ENCODE measurements at places on chromosomes 3 and 15. TPM values are rescaled to one million over a fixed set of nuclear protein-coding genes. Genes with fewer than 3 reads are reported as not detected.

The SAMD7 gene
- total RNA-seq, result not detected

- DNase-seq, result no peak
Observed at GRCh38 chr3:105845488-105845887, 23.3 kb downstream of the CBLB start.

DNA sequence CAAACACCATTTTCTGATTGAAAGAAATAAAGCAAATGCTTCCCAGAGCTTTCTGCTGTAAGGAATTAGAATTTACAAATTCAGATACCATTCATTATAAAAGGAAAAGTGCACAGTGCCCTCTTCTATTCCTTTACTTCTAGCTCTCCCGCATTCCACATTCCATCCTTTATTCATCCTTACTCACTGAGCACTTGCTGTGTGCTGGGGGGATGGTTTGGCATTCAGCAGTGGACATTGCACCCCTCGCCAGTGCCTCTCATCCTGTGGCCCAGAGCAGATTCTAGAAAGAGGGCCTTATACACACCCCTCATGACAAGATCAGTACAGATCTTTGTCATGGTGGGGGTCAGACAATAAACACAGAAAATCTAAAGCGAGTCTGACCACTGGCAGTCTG lies 73.0 kb downstream of the MGLL start:
- DNase-seq, result no peak

The SHQ1 gene
- 20.9 TPM for total RNA-seq

GRCh38 chr3:194443901-194444300 lies 42.9 kb downstream of the ATP13A3 start:
- DNase-seq, result no peak

The GOLGA6L9 gene
- total RNA-seq, result 0.63 TPM

The MASP1 gene
- total RNA-seq, result 30.1 TPM

The PLS1 gene
- total RNA-seq, result 0.64 TPM

The OCA2 gene
- total RNA-seq, result not detected

GRCh38 chr3:77456906-77457305 lies 417.0 kb downstream of the ROBO2 start:
- no peak for DNase-seq

The NLGN1 gene
- total RNA-seq, result 16.6 TPM

GRCh38 chr15:90376789-90377188 lies 11.3 kb upstream of the IQGAP1 start:
- no peak for DNase-seq

The SMAD6 gene
- 18.1 TPM for total RNA-seq

The ZNF662 gene
- not detected for total RNA-seq

The REC114 gene
- not detected for total RNA-seq

DNA sequence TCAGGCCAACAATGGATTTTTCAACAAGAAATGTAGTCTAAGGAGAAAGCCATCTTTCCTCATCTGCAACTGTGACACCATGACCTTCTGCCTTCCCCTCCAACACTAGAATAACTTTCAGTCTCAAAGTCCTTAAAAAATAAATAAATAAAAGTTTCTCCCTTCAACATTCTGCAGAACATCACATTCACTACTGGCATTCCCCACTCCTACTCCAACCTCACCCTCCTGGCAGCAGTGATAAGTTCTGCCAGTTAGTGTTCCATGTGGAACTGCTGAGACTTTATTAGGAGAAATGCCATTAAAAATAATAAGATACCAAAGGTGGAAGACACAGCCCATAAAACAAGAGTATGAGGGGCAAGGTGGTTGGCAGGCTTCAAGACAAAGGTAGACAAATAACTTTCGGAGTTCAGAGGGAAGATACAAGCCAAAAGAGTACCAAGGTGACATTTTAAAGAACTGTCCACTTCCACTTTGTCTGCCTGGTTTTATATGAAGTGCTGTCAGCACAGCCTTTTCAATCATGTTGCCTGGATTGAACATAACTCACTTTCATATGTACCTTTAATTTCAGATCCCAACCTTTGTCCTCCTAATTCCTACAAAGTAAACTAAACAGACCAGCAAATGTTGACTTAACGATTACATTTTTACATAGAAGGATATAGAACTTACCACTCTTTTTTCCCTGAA lies 37.5 kb upstream of the RSL24D1 start:
- DNase-seq, result no peak

GRCh38 chr15:82993144-82993543 lies 7.1 kb downstream of the RAMAC start:
- no peak for DNase-seq

DNA sequence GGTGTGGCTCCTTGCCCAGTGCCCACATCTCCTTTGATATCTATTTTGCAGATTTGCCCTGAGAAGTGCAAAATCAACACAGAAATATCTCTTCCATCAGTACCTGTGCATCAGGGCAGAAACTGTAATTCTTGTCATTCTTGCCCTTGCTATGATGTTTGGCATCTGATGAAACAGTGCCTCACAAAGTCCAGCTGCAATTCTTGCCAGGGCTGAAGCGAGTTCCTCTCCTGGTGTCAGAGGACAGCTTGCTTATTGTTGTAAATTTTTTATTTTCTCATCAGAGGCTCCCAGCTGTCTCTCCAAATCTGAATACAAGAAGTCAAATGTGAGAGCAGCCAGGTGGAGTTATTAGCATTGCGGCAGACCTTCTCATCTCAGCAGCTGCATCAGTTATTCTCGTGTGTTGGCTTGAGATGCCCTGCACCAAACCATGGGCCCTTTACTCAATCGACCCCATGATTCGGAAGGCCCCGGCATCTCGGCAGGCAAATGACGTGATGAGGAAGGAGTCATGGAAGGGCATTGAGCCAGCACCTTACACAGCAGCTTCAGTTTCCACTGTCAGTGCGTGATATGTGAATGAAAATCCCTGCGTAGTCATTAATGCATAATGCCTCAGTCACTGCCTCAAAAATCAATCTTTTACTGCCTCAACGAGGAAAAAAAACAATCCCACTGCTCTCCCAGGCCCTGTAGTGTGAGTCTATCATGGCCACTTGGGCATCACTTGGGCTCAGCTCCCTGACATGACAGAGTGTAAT lies 93.4 kb downstream of the CCNL1 start:
- no peak for DNase-seq

DNA sequence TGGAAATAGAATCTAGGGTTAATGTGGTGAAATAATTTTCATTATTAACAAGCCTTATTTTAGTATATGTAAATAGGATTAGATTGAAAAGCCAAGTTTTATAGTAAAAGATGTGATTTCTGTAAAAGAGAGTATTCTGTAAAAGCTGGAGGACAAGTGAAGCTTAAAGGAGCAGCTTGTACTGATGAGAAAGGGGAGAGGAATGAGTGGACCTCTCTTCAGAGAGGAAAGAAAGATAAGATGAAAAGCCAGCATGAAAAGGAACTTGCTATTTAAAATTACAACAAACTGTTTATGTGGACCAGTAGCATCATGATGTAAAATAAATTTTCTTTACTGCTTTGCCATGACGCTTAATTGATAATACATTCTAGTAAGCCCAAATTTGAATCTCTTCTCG lies 18.5 kb downstream of the ALCAM start:
- no peak for DNase-seq

- no peak for DNase-seq
Observed at GRCh38 chr15:62999923-63000561, 42.5 kb upstream of the TPM1 start.

The PHLDB2 gene
- 41.6 TPM for total RNA-seq

GRCh38 chr3:155387571-155387970 lies 94.1 kb upstream of the STRIT1 start:
- DNase-seq, result no peak

The SEMA6D gene
- 1.6 TPM for total RNA-seq

The SKOR1 gene
- total RNA-seq, result 0.07 TPM

DNA sequence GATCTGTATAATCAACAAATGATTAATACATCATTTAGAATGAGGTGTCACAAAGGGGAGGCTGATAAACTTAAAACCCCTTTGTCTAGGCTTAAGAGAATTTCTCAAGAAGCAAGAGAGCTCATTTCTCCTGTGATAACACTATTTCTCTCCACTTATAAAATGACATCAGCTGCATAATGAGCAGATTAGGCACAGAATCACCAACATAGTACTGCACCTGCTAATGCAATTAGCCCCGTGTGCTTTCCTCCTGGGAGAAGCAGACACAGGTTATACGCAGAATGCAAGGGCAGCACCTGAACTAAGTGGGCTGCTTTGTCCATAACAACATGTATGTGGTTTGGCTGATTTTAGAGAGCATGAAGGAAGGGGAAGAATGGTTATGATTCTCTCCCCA lies 515.3 kb upstream of the CFAP20DC start:
- DNase-seq, result no peak

GRCh38 chr15:84982301-84982920 lies 755 bp downstream of the PDE8A start:
- DNase-seq, result no peak

DNA sequence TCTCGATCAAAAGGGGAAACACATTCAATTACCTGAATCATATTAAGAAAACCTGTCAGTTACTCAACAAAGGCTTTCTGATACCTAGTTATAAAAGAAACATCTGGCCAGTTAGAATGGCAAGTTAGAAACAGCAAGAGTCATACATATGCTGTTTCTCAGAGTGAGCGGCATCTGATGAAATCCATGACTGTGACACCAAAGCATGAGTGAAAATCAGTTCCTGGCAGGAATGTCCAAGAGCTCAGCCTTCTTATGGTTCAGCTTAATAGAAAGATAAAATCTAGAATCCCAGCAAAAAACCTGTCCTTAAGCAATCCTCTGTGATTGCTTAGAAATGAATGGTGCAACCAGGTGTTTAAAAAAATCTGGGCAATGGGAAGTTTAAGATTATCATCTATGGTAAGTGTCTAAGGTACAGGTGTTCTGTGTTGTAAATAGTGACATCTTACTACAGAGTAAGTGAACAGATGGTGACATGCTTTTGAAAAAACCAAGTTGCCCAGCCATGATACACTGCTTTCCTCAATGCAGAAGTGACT lies 18.8 kb downstream of the B4GALT4 start:
- DNase-seq, result peak; percentile 47

- DNase-seq, result no peak
Observed at GRCh38 chr3:108818404-108818803, 4.2 kb upstream of the TRAT1 start.

The CHRNA7 gene
- total RNA-seq, result not detected

The LDHAL6B gene
- total RNA-seq, result not detected

DNA sequence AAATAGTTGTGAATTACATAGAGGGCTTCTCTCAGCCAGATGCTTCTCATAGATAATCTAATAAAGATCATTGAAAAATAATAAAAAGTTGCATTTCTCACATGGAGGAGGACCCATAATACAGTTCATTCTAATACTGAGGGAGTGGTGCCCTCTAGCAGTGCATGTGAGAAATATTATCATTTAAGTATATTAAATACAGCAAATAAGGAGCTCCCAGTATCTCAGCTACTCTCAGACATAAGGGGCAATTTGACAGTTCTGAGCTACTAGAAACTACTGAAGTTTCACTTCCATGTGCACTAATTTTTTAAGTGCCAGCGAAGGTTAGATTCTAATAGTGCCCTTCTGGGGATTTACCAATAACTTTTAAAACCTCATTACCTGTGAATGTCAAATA lies 188.3 kb downstream of the IL5RA start:
- no peak for DNase-seq

The VPS8 gene
- 28.4 TPM for total RNA-seq

DNA sequence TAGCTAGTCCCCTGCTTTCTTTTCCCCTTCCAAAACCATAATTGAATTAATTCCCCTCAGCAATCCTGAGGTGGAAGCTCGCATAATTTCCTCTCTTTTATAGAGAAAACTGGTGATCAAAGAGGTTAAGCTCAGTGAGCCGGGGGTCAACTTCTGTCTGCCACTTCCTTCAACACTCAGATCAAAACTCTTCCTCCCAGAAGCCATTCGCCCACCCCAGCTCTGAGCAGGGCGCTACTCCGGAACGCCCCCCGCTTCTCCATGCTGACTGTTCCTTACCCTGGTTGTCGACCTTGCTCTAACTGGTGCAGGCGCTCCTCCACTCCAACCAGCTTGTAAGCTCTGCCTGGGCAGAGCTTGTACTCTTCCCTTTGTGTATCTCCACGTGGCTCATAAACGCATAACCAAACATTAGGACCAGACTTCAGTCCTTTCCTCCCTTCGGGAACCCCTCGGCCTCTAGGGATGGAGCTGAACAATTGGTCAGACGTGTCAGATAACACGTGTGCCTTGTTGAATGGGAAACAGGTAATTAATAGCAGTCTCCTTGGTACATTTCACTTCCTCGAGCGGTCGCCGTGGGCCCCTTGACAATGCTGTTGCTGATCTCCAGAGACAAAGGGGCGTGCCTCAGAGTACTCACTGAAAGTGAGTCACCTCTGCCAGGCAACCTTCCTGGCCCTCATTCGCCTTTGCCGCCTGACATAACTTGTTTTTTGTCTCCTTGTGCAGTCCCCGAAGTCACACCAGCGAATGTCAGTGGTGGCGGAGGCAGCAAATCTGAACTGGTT lies 71.8 kb downstream of the IL5RA start:
- no peak for DNase-seq

The KBTBD13 gene
- total RNA-seq, result not detected

- no peak for DNase-seq
Observed at GRCh38 chr3:125582707-125583106, 12.6 kb downstream of the OSBPL11 start.

DNA sequence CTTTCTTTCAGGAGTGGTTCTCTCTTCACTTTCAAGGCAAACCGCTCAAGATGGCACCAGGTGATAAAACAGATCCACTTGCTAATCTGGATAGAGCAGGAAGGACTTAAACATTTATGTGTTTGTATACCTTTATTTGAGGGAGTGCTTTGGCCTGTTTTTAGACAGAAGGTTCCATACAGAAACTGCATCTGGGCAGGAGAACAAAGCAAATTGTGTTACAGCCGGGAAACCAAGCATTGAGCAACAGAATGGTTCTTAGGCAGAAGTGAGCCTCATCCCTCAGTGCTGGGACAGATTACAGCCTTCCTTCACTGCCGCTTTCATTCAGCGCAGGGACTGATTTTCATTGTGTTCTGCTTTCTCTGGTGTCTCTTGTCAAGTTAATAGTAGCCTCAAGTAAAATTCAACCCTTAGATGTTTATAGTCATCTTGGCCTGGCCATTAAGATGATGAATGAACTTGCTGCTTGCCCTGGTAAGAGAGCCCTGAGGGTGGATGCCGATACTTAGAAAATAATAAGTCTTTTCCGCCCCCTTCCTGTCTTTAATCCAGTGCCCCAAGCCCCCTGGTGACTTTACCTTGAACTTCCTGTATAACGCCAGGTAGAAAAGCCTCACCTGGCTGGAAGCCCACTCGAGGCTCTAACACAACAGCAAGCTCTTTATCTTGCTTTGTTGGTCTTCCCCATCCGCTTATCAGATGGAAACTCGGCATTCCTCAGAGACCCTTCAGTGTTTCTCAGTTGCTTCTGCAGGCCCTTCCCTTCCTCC lies 168.0 kb upstream of the CTDSPL start:
- DNase-seq, result no peak

- DNase-seq, result no peak
Observed at GRCh38 chr3:113218681-113219045, 7.3 kb downstream of the BOC start.

DNA sequence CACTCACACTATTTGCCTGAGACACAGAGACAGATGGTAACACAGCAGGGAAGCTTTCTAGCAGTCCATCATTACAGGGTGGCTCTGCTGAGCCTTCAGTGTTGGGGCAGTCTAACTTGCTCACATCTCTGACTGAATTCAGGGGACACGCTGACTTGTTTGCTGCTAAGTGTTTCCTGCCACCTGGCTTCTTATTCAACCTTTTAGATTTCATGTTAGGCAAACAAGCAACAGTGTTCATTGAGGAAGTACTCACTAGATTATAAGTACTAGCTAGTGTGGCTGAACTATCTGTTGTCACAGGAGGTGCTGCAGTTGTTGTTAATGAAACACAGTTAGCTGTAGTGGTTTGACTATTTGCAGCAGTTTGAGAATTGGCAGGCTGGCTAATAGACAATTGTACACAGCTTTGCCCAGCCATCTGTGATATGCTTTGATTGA lies 37.3 kb downstream of the USF3 start:
- no peak for DNase-seq
